Epithelial cell of proximal tubule (primary cell): ENCODE measurements at places on chromosomes 16 and 17.

DNA sequence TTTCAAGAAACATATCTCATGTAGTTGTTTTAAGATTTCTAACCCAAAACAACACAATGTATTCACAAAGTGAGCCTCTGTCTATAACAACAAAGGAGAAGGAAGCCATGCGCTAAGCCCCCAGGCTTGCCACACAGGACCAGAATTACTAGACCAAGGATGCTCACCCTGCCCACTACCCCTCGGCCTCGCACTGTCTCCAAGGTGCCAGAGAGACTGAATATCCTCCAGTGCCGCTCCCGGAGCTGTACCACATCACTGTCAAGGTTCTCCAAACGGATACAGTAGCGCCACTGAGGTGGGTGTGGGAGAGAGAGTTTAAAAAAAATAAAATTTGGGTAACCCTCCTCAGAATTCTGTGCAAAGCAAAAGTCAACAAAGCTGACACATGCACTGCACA, 7.1 kb downstream of the POLDIP2 start:
- no peak for DNase-seq

GRCh38 chr16:11151156-11151884, 104.7 kb downstream of the SOCS1 start:
- no peak for DNase-seq

DNA sequence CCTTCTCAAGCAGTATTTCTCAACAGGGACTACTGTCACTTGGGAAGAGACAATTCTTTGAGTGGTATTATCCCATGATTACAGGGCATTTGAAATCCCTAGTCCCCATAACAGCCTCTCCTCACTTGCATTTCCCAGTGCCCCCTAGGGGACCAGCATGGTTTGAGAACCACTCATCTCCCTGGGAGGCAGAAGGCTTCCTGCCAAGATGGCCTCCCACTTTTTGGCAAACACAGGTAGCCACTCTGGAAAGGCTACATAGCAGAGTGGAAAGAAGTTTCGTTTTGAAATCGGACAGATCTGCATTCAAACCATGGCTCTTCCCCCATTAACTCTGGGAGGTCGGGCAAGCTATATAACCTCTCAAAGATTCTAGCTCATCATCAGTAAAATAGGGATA, 256.8 kb downstream of the XYLT1 start:
- no peak for DNase-seq

GRCh38 chr16:85055493-85056210, 28.1 kb downstream of the KIAA0513 start:
- DNase-seq = no peak

- no peak for DNase-seq
Measured at GRCh38 chr17:78789663-78790181, 7.6 kb upstream of the CYTH1 start.

DNA sequence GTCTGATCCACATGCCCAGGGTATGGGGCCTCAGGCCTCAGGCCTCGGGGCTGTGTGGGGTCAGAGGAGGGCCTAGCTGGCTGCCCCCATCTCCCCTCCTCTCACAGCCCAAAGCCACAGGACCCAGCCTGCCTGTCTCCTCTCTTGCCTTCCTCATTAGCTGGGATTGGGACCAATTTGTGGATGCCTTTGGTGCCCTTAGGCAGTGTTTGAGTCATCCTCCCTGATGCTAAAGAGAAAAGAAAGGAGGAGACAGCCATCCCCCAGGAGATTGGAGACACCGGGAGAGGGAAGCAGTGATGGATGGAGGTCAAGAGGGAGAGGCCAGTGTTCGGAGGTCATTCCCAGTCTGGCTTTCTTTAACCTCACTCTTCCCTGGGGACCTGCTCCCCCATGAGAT, 23.3 kb upstream of the NOG start:
- DNase-seq = no peak

DNA sequence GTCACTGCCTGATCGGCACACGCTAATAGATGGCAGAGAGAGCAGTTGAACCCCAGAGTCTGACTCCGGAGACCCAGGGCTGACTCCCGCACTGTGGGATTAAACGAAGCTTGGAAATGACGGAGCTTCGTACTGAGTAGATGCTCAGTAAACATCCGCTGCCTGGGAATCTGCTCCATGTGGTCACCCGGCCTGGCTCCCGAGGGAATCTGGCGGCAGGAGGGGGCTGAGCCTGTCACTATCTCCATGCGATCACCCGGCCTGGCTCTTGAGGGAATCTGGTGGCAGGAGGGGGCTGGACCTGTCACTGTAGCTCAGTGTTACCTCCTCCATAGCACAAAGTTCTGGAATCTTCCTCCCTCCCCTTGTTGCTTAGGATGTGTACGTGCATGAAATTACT, 139.7 kb upstream of the CIBAR2 start:
- no peak for DNase-seq

DNA sequence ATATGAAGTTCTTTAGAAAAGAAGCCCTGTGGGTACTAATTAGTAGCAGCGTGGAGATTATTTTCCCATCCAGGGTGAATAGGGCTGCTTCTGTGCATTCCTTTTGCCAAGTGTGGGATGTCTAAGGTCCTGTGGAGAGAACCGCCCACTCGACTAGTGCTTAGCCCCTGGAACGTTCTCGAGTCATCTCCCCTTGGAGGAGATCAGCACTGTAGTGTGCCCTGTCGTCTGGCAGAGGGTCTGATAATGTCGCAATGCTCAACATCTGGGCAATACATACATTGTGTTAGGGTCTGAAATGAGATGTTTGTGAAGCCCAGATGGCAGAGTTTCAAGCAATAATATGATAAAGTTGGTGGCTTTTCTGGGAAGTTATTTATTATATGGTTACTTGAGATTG, 64.8 kb downstream of the SPECC1 start:
- no peak for DNase-seq

- peak; percentile 63 for DNase-seq
Measured at GRCh38 chr17:19317359-19318095, 45.0 kb downstream of the B9D1 start.

DNA sequence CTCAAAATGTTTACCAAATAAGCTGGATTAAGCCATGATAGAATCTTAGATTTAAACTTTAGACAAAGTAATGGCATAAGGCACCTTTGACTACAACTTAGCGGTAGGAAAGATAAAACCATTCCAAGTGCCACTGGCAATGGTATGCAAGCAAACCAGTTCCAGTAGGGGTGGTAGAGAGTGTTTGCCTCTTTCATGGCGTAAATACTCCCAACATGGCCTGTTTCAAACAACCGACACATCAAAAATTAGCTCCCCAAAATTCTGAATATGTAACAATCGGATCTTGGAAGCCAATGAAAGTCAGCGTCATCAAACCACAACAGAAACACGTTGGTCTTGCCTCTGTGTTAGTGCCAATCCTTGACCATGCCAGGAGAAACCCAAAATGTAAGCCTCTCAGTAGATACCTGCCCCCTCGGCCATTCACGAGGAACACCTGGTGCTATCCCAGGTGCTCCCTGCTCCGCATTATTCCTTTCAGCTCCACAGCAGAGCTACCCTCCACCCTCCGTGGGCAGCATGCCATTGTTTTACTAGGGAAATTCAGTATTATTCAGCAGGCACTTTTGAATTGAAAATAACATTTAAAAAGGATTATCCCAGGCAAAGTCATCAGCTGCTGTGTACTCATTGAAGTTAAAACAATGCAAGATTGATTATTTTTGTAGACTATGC, 307.8 kb upstream of the CDH11 start:
- DNase-seq = no peak

- DNase-seq = no peak
Measured at GRCh38 chr16:79599837-79600637, 500 bp downstream of the MAF start.

- no peak for DNase-seq
Measured at GRCh38 chr16:17470908-17471718, at the start of gene XYLT1. XYLT1 (minus strand) TSS chr16:17470960; CDS start chr16:17470796, 164 bp downstream.

DNA sequence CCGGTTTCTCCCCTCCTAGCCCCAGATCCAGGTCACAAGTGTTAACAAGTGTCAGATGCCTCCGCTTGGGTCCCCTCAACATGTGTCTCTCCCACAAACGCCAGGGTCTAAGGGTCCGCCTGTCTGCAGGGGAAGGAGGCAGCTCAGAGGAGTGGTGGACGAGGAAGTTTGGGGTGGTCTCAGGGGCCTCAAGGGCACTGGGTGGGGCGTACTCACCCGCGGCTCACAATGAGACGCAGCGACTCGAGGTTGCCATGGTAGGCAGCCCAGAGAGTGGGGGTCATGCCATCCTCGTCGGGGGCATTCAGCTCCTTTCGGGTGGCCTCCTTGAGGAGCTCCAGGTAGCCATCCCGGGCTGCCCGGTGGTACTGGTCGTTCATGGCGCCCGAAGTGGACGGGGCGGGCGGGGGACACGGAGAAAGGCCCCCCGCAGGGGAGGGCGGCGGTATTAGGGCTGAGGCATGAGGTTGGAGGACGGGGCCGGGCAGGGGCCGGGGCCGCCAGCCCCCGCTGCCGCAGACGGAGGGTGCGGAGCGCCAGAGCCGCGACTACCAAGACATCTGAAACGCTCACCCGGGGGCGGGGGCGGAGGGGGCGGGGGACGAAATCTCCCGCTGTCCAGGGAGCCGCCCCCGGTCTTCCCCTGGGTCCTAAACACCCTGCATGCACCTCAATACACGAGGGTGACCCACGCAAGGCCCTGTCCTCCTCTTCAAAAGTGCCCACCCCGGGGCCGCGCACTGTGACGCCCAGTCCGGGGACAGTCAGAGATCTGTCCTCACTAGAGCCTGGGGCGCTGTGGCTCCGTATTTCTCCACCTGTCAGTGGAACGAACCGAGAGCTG, at the start of gene USH1G:
USH1G (minus strand) TSS at position 562 of the 844 bp plus-strand sequence; CDS start at position 380, 182 bp downstream.
- DNase-seq = no peak

DNA sequence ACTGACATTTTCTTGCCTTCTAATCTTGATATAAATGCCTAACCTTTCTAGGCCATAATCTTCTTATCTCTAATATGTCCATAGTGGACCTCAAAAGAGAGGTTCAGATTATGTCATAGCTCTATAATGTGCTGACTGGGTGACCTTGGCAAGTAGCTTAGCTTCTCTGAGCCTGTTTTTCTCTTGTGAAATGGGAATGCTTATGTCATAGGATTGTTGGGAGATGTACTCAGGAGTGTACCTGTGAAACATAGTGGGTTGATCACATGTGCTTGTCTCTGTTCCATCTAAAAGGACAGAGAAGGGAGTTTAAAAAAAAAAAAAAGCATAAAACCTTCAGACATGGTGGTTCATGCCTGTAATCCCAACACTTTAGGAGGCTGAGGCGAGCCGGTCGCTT, 2.4 kb downstream of the MED9 start:
- DNase-seq = no peak

- DNase-seq = no peak
Measured at GRCh38 chr16:16022683-16023064, 73.3 kb downstream of the ABCC1 start.

GRCh38 chr16:88430524-88431446, 22.3 kb upstream of the ZFPM1 start:
- no peak for DNase-seq

DNA sequence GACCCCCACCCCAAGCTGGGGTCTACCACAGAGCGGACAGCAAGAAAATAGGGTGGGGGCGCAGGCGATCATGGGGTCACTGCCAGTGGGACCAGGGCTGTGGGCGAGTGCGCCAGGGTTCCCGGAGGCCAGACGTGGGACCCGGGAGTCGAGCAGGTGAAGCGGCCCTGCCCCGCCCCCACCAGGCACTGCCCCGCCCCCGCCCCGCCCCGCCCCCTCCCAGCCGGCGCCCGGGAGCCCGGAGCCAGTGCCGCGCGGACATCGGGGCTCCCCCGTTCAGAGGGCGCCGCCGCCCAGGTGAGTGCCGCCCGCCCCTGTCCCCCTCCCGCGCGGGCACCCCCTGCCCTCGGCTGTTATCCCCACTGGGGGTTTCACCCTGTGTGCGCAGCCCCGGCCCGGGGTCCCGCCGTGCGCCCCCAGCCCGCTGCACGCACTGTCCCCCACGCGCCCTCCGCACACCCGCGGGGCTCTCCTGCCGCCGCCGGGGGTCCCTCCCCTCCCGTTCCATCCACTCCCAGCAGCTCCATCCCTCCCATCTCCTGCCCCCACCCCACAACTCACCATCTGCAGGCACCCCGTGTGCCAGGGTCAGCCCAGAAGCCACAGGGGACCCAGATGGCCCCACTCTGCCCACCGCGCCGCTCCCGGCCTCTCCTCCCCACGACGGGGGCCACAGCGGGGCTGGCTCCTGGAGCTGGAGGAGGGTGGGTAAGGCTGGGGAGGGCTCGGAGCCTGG, at the start of gene SSTR5:
SSTR5 (plus strand) TSS at position 222 of the 736 bp plus-strand sequence. CDS start 6,122 bp downstream, outside the sequence.
- DNase-seq = no peak

- no peak for DNase-seq
Measured at GRCh38 chr17:1484676-1485422, 7.6 kb downstream of the MYO1C start.

- no peak for DNase-seq
Measured at GRCh38 chr17:17084317-17084835, 42.1 kb downstream of the MPRIP start.

DNA sequence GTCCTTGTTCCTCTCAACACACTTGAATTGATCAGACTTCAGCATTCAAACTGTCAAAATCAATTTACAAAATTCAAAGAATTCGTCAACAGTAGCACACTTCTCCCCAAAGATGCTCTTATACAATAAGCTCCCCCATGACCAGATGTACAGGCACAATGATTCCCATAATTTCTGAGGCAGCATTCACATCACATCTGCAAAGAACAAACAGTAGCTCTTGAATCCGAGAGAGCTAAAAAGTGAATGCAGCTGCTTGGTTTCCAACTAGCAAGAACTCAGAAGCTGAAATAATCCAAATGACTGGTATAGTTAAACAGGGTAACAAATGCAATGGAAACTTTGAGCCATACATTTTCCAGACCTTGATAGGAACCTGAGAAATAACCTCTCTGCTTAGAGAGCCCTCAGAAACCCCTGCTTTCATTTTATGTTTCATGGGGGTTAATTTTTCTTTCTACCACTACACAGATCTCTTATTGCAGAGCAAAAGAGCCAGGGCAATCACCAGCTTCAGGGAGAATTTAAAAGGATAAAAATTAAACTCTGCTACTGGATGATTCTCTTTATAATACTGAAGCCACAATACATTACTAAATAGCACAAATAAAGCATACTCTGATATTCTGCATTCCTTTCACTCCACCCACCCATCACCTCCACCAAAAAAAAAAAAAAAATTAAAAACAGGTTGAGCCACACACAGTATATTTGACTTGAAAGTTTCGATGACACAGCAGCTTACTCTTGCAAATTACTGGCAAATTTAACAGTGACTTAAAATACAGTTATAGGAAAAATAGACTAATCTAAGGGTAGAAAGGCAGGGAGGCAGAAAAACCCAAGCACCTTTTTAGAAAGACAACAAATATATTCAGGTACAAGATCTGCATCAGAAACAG, 23.1 kb upstream of the TMEM97 start:
- DNase-seq = no peak

DNA sequence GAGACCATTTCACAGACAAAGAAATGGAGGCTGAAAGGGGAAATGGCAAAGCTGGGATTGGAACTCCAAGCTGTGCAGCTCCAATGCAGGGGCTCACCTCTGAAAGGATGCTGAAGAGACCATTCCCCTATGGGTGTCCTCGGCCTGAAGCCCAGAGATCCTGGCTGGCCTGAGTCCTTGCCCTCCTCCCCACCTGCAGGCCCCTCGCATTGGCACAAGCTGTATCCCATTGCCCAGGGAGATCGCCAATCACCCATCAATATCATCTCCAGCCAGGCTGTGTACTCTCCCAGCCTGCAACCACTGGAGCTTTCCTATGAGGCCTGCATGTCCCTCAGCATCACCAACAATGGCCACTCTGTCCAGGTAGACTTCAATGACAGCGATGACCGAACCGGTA, 2.6 kb downstream of the CA7 start:
- no peak for DNase-seq

GRCh38 chr17:30864636-30865035, 32.9 kb downstream of the ATAD5 start:
- DNase-seq = no peak

GRCh38 chr17:48722201-48722907, at the start of gene PRAC1:
PRAC1 (minus strand) TSS chr17:48722518; CDS start chr17:48722392, 126 bp downstream.
- DNase-seq = no peak
